ENCODE measurements at places on chromosomes 6 and 20.

- no peak overlapping the region for H3K4me3 ChIP-seq
- peaks cover 10% of the 10 kb centered on the region for H3K4me1 ChIP-seq
- no peak for DNase-seq
- no peaks in the 10 kb centered on the region for H3K27me3 ChIP-seq
- no peak overlapping the region for H3K27ac ChIP-seq
Observed at GRCh38 chr6:129368076-129368475, 341.9 kb downstream of the ARHGAP18 start.

DNA sequence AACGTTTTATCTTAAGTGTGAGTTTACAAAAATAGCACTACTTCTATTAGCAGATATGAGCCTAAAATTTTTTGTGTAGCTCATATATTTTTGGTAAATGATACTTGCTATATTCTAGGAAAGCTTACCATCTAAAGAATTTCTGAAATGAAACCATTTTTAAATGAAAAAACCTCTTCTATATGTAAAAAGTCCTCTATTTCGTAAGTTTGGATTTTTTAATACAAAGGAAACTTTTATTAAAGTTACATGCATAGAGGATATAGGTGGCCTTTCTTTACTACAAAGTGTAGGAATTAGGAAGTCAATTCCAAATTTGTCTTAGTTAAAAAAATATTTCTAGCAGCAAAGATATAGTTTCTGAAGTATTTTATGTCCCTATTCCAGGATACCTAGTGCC, 18.8 kb downstream of the EFHC1 start:
- H3K4me1 ChIP-seq: no peaks in the 10 kb centered on the region
- H3K4me3 ChIP-seq: no peak overlapping the region

GRCh38 chr20:1660246-1660645, 2.7 kb upstream of the SIRPG start:
- peak overlapping the region; percentile 42 for H3K4me3 ChIP-seq
- H3K4me1 ChIP-seq: peaks cover 87% of the 10 kb centered on the region
- DNase-seq: no peak
- H3K27ac ChIP-seq: peak overlapping the region; percentile 98
- H3K27me3 ChIP-seq: no peaks in the 10 kb centered on the region
- peaks cover 31% of the 10 kb centered on the region for H3K36me3 ChIP-seq

- no peaks in the 10 kb centered on the region for H3K27me3 ChIP-seq
- H3K36me3 ChIP-seq: no peaks in the 10 kb centered on the region
- H3K4me1 ChIP-seq: peaks cover 21% of the 10 kb centered on the region
- DNase-seq: no peak
- no peak overlapping the region for H3K27ac ChIP-seq
- no peak overlapping the region for H3K4me3 ChIP-seq
Observed at GRCh38 chr6:14458669-14459266, 341.2 kb downstream of the CD83 start.

DNA sequence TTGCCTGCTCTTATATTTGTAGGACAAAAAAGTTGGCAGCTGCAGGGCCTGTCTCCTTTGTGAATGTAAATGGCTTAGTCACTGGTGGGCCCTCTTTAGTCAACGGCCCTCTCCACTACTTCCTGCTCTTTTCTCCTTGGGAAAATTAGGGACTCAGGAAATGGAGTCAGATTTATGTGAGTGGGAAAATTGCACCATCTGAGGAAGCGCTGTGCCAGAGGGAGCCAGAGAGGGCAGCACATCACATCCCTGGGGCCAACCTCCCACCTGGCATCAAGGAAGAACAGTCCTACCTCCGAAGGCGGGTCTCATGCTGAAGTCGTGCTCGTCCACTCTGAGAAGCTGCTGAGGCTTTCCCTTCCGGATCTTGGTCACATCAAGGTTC, 15.6 kb downstream of the GABRR2 start:
- no peaks in the 10 kb centered on the region for H3K36me3 ChIP-seq
- H3K27ac ChIP-seq: peak overlapping the region; percentile 91
- no peak for DNase-seq
- H3K4me1 ChIP-seq: peaks cover 23% of the 10 kb centered on the region

DNA sequence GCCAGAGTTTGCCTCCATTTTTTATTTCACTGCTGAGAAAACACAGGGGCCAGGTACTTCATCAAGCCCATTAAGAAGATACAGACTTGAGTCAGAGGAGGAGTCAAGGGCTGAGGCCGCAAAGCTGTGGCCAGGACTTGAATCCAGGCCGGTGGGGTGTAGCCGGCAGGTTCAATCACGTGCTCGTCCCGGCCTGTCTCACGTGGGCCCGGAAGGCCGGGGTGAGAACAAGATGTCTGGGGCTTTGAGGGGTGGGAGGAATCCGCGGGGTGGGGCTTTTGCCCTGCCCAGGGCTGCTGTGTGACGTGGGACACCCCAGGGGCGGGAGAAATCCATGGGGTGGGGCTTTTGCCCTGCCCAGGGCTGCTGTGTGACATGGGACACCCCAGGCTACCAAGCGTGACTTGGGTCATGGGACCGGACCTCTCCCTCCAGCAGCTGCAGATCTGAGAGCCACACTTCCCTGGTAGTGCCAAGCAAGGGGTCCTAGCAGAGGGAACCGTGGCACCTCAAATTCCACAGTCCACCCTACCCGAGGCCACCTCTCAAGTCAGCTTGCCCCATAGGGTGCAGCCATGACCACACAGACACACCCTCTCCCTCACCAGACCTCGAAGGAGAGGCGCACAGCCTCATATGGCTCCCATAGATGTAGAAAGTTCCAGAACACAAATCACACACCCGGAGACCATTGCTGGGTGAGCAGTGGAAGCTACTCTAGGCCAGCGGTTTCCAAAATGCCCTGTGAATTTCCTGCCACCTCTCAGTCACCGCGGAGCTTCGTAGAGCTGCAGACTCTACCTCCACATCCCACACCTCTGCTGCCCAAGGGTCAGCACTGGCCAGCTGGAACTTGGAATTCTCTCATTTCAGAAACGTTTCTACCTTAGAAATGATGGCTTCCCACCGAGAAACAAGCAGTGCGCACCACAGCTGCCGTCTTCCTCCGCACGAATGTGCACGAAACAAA, 156.1 kb downstream of the DLL1 start:
- H3K27me3 ChIP-seq: peaks cover 14% of the 10 kb centered on the region
- no peaks in the 10 kb centered on the region for H3K4me1 ChIP-seq
- peak; percentile 9 for DNase-seq
- no peaks in the 10 kb centered on the region for H3K36me3 ChIP-seq
- H3K27ac ChIP-seq: no peak overlapping the region
